Naive thymus-derived CD8-positive, alpha-beta T cell (primary cell): ENCODE measurements at places on chromosomes 11 and 22. TPM values are rescaled to one million over a fixed set of nuclear protein-coding genes. Genes with fewer than 3 reads are reported as not detected.

DNA sequence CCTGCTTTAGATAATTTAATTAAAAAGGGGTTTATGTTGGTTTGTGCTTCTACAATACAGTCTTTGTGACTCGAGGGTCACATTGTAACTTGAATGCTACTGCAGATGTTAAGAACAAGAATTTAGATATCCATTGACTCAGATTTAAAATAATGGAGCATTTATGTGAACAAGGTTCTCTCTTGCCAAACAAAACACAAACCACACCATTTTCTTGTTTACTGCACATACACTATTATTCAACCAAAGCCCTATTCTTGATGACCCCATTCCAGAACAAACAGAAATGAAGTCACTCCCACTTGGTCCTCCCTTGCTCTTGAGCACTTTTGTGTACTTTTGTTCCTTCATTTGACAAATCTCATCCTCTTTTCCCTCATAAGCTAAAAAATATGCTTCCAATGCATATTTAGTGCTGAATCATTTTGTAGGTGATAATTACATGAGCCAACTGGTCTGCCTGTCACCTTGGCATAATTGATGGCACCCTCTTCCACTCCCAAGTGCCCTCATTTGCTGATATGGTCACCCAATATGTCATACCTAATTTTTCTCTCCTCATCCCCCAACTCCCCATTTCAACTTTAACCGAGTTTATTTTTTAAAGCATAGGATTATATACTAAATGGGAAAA lies 2.8 kb downstream of the C11orf71 start:
- no peak for DNase-seq

- no peak for DNase-seq
Observed at GRCh38 chr22:45977551-45978274, 751 bp upstream of the WNT7B start.

- DNase-seq, result peak; percentile 48
Observed at GRCh38 chr11:129814244-129815014, 1.2 kb upstream of the TMEM45B start.

GRCh38 chr11:117098269-117099232 lies at the start of gene SIK3:
TSS of gene SIK3 (minus strand) at chr11:117098428. CDS start at chr11:117098415, 13 bp downstream.
- peak; percentile 94 for DNase-seq

DNA sequence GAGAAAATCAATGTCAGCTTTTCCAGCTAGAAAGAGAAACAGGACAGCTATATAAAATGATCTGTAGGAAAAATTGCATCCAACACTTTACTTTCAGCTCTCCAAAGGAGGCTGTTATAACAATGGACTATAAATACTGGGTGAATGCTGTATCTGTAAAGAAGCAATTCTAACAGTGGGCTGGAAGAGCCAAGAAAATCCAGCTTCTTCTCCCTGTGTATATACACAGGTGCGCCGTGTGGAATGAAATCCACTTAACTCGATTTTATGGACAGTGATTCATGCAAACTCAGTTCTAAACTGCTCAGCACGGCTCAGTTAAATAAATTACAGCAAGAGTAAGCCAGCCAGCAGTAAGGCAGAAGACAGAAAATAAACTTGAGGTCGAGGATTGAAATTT lies 32.5 kb upstream of the LMO2 start:
- DNase-seq, result no peak

DNA sequence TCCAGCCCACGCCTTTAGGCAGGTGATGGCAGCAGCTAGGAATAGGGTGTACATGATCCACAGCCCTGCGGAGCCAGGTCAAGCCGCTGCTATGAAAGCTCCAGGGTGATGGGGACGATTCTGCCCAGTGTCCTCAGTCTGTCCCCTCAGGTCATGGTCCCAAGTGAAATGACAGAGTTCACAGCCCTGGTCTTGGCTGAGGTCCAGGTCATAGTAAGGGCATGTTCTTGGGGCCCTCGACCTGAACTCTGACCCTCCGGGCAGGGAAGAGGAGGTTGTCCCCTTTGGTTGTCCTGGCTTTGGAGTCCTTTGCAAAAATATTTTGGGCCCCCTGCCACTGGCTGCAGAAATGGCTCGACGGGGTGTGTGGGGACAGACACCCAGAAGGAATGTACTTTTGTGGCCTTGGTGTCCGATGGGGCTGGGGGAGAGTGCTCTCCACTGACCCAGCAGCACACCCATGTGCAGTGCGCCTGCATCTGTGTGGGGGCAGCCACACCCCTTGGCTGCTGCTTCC lies 7.3 kb downstream of the C22orf31 start:
- DNase-seq, result no peak

DNA sequence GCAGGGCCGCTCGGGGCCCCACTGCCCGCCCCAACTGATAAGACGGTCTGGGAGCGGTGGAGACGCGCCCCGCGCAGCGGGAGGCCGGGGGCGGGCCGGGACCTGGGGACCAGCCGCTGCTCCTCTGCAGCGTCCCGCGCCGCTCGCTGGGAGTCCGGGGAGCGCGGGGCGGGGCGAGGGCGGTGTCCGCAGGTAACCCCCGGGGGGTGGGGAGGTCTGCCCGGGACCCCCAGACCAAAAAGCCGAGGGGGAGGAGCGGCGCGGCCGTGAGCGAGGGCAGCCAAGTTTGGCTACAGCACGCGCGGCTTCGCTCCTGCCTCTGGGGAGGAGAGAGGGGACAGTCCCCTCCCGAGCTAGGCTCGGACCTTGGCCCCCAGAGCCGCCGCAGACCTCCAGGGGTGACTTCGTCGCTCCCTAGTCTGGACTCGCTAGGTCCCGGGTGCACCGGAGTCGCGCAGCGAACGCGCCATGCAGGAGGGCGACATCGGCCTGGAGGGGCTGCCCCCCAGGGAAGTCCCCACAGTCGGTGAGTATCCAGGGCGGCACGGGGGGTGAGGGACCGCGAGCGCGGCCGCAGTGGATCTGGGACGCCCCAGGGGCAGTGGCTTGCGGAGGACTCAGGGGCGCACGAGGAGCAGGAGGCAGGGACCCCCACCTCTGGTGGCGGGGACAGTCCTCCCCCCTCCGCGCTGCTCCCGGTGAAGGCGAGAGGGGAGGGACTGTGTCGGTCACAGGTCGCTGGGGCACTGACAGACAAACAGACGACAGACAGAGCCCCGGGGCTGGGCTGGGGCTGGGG lies 92.3 kb upstream of the ANO1 start:
- no peak for DNase-seq

DNA sequence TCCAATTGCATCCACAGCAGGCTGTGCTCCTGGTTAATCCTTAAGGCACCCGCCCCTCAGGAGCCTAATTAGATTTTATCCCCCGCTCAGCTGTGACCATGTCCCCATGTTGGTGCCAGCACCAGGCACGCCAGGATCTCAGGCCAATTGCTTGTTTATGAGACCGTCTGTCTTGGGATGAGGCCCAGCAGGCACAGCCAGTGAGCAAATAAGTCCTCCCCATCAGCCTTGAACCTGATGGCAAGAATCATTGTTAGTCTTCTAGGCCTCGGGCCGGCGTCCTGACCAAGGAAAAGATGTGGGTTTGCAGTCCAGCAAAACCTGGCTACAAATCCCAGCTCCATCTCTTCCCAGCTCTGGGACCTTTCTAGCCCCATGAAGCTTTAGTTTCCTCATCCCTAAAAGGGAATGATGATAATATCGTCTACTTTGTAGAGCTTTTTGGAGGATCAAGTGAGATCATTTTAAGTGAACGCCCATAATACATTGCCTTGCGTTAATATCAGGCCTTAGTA lies 57.3 kb downstream of the TP53I11 start:
- DNase-seq, result no peak

DNA sequence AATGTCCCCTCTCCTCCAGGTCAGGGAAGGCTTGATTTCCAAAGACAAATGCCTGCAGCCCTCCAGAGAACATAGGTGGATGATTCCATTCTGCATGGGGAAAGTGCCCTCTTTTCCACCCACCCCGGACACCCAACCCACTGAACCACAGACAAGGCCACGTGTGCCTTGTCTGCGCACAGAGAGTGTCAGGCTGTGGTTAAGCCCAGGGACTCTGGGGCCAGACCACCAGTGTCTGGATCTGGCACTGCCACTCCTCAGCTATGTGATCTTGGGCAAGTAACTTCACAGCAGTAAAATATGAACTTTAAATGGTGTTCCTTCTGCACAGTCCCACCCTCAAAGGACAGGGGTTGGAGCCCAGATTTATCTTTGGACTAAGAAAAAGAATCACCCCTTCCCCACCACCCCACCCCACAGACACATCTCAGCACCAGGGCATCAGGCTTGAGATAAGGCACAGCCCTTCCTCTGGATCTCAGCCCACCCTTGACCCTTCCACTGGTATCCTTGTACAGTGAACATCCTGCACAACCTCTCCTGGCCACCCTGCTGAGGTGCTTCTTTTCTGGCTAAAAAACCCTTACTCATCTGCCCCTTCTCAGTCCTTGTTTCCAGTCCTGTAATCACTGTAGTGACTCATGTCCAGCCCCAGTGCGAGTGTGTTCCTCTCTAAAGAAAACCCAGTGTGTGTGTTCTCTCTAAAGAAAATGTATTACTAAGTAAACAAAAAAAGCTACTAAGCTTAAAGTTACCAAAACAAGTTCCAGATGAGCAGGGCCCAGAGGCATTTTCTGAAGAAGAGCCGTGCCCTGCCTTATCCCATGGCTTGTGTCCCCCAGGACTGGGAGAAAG lies 1.9 kb upstream of the PTGDR2 start:
- no peak for DNase-seq

- no peak for DNase-seq
Observed at GRCh38 chr11:65090628-65091027, 5.4 kb upstream of the VPS51 start.

DNA sequence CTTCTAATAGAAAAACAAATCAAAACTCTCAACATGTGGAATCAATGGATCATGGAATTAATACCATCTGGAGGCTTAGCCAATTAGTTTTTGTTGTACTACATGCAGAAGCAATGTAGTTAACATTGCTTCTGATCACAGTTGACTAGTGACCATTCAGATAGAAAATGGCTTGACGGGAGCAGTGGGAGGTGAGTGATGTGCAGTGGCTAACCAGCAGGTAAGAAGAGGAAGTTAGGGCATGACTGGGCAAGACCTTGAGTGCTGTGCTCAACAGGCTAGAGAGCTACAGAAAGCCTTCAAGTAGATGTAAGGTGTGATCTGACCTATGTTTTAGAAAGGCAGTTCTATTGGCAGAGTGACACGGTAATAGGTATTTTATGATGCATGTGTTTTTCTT lies 60.7 kb upstream of the ALKBH3 start:
- DNase-seq, result no peak

- no peak for DNase-seq
Observed at GRCh38 chr11:33310720-33311500, 53.7 kb downstream of the HIPK3 start.

DNA sequence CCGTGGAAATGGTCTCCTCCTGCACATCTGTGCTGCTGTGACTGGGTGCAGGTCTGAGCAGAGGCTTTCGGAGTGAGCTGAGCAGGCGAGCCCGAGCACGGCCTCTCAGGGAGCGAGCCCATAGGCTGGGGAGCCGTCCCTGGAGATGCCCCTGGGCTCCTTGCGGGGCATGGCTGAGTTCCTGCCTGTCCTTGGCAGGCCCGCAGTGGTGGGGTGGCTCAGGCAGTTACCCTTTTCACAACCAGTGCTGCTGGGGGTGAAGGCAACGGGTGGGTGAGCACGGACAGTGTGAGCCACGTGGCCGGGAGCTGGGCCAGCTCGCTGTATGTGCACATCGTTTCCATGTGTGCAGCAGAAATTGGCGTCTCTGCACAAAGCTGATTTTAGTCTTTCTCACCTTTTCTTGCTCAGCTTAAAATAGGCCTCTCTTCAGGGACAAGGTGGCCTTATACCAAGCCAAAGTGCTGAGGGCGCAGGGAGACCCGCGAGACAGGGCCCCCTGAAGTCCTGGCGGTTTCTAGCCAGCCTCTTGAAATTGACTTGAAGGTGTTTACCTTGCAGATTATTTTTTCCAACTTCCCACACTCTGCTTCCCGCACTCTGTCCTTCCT lies at the start of gene TP53AIP1:
TP53AIP1 (minus strand) TSS at position 55 of the 611 bp plus-strand sequence. CDS start 5,053 bp downstream, outside the sequence.
- DNase-seq, result no peak

DNA sequence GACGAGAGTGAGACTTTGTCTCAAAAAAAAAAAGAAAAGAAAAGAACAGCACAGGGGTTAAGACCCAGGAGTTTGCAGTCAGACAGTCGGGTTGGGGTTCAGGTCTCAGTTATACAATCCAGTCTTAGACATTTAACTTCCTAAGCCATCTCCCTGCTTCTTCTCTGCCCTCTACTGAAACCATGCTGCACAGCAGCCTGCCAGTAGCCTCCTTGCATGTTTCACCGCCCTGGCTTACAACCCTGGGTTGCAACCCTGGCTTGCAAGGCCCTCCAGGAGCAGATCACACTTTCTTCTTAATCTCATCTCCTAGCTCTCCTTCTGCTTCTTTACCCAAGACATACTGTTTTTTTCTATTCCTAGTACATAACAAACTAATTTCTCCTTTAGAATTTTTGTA lies 5.9 kb upstream of the B3GAT3 start:
- no peak for DNase-seq

The SYT7 gene
- total RNA-seq, result not detected

The BLID gene
- total RNA-seq, result not detected

The APOA1 gene
- total RNA-seq, result 1.3 TPM

The LRRC32 gene
- total RNA-seq, result 0.08 TPM

The SNAP29 gene
- total RNA-seq, result 22.5 TPM

The MACROD1 gene
- 10.8 TPM for total RNA-seq
